ENCODE measurements at places on chromosomes 6 and 20. TPM values are rescaled to one million over a fixed set of nuclear protein-coding genes. Genes with fewer than 3 reads are reported as not detected.

GRCh38 chr20:20897145-20897544, 184.7 kb upstream of the RALGAPA2 start:
- DNase-seq = no peak

- peak; percentile 84 for DNase-seq
These were observed 30.2 kb upstream of the IL17A start for GRCh38 chr6:52155791-52156576.

Gene FNDC11
- total RNA-seq = not detected

Gene DLK2
- total RNA-seq = 13.7 TPM

DNA sequence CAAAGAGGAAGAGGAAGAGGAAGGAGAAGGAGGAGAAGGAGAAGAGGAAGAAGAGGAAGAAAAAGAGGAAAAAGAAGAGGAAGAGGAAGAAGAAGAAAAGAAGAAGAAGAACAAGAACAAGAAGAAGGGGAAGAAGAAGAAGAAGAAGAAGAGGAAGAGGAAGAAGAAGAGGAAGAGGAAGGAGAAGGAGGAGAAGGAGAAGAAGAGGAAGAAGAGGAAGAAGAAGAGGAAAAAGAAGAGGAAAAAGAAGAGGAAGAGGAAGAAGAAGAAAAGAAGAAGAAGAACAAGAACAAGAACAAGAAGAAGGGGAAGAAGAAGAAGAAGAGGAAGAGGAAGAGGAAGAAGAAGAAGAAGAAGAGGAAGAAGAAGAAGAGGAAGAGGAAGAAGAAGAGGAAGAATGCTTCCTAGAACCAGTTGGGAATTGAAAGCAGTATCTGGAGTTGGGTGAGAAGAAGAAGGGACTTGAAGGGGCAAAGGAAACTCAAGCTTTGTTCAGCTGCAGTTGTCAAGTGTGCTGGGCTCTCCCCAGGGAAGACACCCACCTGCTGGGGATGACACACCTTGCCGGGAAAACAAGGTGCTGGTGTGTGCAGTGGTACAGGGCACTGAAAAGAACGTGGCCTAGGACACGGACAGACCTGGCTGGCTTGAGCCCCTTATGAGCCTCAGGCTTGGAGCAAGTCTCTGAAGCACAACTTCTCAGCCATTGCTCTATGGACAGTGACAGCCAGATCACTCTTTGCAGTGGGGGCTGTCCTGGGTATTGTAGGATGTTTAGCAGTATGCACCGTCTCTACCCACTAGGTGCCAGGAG, 30.1 kb upstream of the ARFGEF2 start:
- no peak for DNase-seq

DNA sequence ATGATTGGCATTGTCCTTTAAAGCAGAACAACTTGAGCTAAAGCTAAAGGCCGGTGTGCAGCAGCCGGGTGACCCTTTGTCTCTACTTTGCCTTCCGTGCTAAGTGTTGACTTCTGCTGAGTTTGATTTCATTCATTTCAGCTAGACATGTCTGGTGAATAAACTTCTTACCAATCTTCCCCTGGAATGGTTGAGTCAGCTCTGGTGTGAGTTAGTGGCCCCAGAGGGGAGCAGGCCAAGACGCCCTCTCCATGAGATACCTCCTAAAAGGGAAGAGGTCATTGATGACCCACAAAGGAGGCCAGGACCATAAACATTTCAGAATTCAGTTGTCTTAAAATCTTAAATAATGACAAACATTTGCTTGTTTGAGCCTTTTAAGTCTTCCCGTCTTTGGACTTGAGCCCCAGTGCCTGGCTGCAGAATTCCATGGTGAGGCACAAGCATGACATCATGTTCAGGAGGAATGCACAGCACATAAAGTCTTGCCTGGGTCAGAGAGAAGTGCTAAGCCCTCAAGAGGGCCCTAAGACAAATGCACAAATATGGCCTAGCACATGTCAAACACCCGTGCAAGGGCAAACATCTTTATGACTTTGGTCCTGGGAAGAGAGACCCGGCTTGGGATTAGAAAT, 96.3 kb upstream of the NEDD9 start:
- no peak for DNase-seq

Gene RGS17
- 1.1 TPM for total RNA-seq

GRCh38 chr6:124738482-124738881, 223.8 kb upstream of the RNF217 start:
- no peak for DNase-seq

DNA sequence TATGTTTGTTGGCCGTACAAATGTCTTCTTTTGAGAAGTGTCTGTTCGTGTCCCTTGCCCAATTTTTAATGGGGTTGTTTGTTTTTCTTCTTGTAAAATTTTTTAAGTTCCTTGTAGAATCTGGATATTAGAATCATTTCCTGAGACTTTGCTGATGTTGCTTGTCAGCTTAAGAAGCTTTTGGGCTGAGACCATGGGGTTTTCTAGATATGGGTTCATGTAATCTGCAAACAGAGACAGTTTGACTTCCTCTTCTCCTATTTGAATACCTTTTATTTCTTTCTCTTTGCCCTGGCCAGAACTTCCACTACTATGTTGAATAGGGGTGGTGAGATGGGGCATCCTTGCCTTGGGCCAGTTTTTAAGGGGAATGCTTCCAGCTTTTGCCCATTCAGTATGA, 82.6 kb downstream of the SLC24A3 start:
- DNase-seq = no peak

Gene CITED2
- total RNA-seq = 31.2 TPM
